ENCODE measurements at places on chromosomes 3 and 15.

GRCh38 chr3:170096342-170096741 is 58.5 kb downstream of the GPR160 start:
- DNase-seq = no peak

DNA sequence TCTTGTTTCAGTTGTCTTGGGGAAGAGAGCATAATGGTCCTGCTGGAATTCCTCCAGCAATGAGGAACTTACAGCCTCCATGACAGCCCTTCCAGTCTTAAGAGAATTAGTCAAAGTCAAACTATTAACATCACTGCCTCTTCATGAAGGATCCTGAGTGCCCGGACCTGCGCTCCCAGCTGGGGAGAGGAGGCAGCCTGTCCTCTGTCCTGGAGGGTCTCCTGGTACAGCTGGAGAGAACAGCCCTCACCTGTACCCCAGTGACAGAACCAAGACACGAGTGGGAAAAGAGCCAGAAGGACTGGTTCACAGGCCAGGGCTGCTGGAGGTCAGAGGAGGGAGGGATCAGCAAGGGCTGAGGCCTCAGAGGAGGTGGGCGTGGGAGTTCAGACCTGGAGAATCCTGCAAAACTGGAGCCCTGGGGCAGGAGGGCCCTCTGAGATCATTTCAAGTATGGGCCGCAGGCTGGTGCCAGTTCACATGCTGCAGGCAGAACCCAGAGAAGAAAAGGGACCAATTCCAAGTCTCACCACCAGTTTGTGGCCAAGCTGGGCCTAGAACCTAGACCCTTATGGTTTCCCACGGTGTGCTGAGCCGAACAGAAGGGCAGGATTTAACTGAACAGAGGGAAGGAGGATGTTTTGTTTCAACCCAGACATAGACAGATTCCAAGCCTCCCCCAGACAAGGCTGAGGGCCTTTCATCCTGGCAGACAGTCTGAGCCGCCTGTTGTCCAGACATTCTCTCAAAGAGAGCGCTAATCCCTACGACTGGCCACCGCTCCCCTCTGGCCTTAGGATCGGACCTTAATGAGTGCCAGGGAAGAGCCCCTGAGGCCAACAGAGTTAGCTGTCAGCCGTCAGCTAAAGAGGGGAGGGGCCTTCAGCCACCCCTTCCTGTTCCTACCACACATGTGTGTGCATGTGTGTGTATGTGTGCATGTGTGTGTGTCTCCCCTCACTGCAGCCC is 18.2 kb downstream of the LOXL1 start:
- DNase-seq = no peak

DNA sequence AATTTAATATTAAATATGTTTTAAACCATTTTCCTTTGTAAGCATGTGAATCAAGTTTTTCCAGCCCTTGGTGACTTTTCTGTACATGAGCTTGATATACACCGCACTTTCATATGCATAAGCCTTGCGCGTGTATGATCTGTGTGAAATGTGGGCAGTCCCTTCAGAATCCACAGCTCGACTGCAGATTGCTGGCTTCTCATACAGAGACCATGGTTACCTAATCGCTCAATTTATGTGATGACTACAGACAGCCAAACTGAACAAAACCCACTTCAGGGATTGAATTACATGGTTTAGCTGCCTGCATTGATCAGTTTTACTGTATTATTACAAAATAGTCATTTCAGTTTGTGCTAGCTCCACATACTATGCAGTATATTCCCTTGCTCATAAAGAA is 212.3 kb upstream of the NECTIN3 start:
- DNase-seq = no peak

- no peak for DNase-seq
These were observed 8.2 kb downstream of the B3GNT5 start for GRCh38 chr3:183261151-183261724.

DNA sequence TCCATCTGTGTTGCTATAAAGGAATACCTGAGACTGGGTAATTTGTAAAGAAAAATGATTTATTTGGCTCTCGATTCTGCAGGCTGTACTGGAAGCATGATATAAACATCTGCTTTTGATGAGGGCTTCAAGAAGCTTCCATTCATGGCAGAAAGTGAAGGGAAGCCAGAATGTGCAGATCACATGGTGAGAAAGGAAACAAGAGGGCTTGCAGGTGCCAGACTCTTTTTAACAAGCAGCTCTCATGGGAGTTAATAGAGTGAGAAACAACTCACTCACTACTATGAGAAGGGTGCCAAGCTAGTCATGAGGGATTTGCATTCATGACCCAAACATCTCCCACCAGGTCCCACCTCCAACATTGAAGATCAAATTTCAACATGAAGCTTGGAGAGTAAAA is 247.2 kb downstream of the ZIC4 start:
- no peak for DNase-seq

DNA sequence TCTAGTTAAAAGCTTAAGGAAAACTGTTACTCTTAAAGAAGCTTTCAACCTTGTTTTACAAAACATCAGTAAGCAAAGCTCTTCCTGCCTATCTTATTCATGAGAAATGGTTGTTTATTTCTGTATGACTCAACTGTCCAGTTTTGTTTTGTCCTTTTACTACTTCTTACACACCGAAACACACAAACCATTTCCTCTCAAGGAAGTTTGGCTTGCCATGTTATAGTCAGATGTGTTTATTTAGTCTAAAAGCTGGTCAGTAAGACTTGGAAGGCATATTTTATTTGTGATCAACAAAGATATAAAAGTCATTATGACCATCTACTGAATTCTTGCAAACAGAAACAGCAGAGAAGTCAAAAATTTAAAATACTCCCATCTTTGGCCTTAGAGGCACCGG is 53.2 kb upstream of the RBSN start:
- DNase-seq = no peak

GRCh38 chr3:52218026-52218425 is 7.4 kb downstream of the TLR9 start:
- DNase-seq = no peak

DNA sequence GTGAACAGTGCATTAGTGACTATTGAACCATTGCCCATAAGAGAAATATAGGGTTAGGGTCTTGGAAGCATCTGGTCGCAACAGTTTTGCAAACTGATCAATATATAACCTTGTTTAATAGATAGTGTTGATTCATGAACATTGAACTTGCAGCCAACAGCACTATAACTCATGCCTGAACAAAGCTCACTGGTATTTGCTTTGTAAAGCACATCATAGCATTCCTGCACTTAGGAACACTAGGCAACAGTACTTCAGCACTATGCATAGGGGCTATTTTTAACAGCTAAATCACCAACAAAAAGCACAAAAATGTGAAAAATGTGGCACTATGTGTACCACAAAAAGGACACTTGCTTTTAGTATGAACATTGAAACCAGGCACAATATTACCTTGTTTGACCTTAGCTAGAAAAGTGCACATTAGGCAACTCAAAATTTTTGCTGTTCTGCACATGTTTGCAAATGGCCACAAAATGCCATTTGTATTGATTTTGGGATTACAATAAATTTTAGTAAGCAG is 68.0 kb downstream of the OXNAD1 start:
- DNase-seq = no peak

All from frontal cortex (tissue), 4 donors.